Upper lobe of left lung (tissue), 6 donors: ENCODE measurements at places on chromosomes 4 and X.

GRCh38 chr4:91118597-91118996, 991.4 kb downstream of the CCSER1 start:
- no peaks in the 10 kb centered on the region for H3K27me3 ChIP-seq
- no peaks in the 10 kb centered on the region for H3K36me3 ChIP-seq
- no peak overlapping the region for H3K4me3 ChIP-seq
- H3K4me1 ChIP-seq, result no peaks in the 10 kb centered on the region
- no peak overlapping the region for H3K27ac ChIP-seq
- no peak for DNase-seq

DNA sequence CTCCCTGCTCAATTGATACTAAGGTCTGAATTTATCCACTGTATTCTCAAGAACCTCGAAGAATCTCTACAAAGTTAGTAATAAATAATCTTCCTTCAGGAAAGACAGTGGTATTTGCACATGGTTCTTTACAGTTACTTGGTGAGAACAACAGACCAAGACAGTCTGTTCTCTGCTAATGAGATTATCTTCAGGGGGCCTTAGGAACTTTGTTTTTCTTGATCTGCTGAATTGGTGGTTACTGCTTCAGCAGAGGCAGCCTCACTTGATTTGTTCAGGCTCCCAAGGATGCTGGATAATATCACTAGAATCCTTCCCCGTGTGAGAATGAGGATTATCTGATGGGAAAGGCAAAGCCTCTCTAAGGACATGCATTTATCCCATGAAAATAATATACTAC, 64.8 kb downstream of the CBR4 start:
- DNase-seq, result no peak
- H3K27ac ChIP-seq, result no peak overlapping the region
- no peaks in the 10 kb centered on the region for H3K27me3 ChIP-seq
- no peaks in the 10 kb centered on the region for H3K4me1 ChIP-seq
- no peaks in the 10 kb centered on the region for H3K36me3 ChIP-seq
- H3K4me3 ChIP-seq, result no peak overlapping the region

DNA sequence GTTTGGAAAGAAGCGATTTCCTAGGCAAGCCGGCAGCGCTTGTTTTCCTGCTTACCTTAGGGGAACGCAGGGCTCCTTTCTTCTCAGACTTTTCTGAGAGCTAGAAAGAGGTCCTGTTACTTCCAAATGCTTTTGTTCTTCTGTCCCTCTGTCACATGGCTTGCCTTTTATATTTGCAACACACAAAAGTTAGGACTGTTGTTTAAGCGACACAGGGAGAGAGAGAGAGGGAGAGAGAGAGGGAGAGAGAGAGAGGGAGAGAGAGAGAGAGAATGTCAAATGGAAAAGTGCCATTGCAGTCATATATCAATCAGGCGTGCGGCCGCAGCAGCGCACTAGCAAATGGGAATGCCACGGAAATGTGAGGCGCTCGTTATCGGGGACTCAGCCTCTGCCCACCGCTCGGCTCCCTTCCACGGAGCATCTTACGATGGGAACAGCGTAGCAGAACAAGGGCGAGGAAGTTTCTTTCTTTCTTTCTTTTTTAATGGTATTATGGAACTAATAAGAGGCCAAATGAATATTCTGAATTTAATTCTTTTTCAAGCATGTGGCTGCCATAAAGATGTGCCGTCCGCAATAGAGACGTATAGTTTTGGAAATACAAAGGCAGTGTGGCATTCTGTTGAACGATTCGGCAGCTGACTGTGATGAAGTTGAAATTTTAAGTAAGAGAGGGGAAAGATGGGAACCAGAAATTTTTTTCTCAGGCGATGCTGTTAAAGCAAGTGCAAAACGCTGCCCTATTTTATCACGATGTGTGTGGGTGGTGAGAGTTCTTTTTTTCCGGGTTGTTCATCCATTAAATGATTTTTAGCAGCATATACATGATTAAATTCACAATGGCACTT, at the start of gene NDP:
Gene NDP, minus strand, starts transcription at position 142 of the 851 bp plus-strand sequence. CDS start 14,745 bp downstream, outside the sequence.
- H3K27ac ChIP-seq, result no peak within 1 kb of the TSS
- peak within 1 kb of the TSS; percentile 23 for H3K4me3 ChIP-seq
- peaks cover 6% of the 10 kb centered on the region for H3K4me1 ChIP-seq
- H3K36me3 ChIP-seq, result no peaks in the 10 kb centered on the region
- no peaks in the 10 kb centered on the region for H3K27me3 ChIP-seq

DNA sequence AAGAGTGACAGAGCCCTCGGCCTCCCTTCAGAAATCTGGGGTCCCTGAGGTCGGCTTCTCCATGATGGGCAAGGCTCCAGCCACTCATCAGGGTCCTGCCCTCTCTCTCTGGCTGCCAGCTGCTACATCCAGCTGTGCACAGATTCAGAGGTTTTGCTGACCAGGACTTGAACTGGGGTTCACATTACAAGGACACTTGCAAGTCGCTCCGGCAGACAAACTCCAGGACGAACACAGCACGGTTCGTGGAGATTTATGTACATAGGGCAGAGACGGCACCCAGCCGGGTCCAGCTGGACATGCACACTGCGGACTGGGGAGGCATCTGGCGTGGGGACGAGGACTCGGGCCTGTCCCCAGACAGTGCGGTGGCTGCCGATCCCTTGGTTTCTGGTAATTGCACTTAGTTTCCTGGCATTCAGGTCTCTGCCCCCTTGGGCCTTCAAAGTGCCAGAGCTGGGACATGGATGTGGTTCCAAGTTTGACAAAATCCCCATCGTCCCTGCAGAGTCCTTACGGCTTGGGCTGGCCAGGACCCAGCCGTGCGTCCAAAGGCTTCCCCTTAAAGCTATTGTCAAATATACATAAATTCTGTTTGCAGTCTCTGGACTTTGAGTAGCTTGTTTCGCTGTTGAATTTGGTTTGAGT, 6.2 kb upstream of the C4orf50 start:
- H3K27ac ChIP-seq, result no peak overlapping the region
- H3K27me3 ChIP-seq, result no peaks in the 10 kb centered on the region
- DNase-seq, result no peak

- no peaks in the 10 kb centered on the region for H3K27me3 ChIP-seq
- H3K4me3 ChIP-seq, result no peak overlapping the region
- no peak overlapping the region for H3K27ac ChIP-seq
- no peak for DNase-seq
- no peaks in the 10 kb centered on the region for H3K36me3 ChIP-seq
Observed at GRCh38 chr4:39415678-39416283, 9.1 kb downstream of the KLB start.

DNA sequence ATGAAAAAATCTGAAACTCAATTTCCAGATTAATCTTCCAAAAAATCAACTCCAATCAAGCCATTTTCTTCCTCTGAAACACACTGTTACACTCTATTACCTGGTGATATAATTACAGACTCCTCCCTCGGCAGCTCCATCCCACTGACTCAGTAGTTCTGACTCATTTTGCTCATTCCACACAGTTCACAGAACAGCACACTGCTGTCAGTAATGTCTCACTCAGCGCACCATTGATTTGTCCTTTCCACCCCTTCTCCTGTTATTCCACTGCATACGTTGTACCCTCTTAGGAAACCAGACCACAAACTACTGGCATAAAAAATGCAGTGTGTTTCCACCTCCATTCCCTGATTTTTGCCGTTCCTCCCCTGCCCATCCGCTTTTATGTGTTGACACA, 212.7 kb downstream of the SLIT2 start:
- H3K4me3 ChIP-seq, result no peak overlapping the region
- H3K4me1 ChIP-seq, result no peaks in the 10 kb centered on the region
- no peak overlapping the region for H3K27ac ChIP-seq
- no peaks in the 10 kb centered on the region for H3K27me3 ChIP-seq
- no peak for DNase-seq
- no peaks in the 10 kb centered on the region for H3K36me3 ChIP-seq
